ENCODE measurements at places on chromosomes 5 and 9.

GRCh38 chr5:20656262-20656661 lies 668.3 kb upstream of the CDH18 start:
- DNase-seq, result no peak

DNA sequence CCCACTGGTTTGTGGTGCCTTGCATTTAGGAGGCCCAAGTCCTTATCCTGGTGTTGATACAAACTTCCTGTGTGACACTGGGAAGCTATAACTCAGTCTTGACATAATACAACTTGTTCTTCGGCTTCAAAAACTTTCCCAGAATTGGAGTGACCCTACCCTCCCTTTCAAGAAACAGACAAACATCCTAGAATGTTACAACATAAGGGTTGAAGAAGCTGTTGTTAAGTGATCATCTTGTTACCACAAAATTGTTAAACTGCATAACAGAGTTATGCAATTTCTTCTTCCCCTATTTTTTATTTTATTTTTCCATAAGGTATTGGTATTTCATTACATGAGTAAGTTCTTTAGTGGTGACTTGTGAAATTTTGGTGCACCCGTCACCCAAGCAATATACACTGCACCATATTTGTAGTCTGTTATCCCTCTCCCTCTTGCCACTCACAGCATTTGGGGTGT lies 21.3 kb downstream of the TLR4 start:
- no peak for DNase-seq

- DNase-seq, result no peak
Measured at GRCh38 chr5:146336197-146336596, 2.4 kb upstream of the POU4F3 start.

DNA sequence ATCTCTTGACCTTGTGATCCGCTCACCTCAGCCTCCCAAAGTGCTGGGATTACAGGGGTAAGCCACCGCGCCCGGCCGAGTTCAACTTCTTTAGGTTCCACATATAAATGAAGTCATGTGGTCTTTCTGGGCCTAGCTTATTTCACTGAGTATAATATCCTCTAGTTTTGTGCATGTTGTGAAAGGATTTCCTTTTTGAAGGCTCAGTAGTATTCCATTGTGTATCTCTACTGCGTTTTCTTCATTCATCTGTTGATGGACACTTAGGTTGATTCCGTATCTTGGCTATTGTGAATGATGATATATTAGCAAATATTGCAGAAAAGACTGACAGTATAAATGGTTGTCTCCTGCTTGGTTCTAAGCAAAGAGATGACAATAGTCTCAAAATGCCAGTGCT lies 20.1 kb downstream of the ODF2 start:
- no peak for DNase-seq

DNA sequence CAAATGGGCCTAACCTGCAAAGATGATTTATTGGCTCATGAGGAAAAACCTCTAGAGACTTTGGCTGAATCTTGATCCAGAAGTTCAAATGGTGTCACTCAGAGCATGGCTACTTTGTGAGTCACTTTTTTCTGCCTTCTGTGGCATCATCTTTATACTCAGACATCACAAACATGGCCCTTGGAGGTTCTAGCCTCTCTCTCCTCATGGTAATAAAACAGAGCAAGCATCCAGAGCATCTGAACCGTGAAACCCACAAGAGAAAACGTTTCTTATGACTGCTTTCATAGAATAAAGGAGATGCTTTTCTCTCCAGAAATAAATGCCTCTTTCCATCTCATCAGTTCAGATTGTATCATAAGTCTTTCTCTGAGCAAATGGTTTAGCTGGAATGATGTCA lies 780.3 kb downstream of the KCTD16 start:
- DNase-seq, result no peak

DNA sequence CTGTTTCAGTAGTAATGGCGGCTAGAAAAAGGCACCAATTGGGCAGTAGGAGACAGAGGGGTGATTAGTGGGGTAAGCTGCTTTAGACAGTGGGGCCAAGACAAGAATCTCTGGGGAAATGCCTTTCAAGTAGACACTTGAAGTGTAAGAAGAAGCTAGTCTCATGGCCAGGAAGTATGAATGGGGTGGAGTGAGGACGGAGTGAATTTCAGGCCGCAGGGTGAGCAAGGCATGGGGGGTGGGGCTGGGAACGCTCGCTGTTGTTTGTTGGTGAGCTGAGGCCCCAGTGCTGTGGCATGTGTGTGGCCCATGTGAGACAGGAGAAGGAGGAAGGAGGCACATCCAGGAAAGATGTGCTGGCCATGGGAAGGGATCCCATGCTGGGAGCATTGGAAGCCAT lies 149.2 kb upstream of the NFIL3 start:
- DNase-seq, result no peak

- no peak for DNase-seq
Measured at GRCh38 chr5:179436321-179437122, 91.3 kb upstream of the ADAMTS2 start.

- DNase-seq, result no peak
Measured at GRCh38 chr9:80899208-80899607, 790.1 kb downstream of the TLE1 start.

DNA sequence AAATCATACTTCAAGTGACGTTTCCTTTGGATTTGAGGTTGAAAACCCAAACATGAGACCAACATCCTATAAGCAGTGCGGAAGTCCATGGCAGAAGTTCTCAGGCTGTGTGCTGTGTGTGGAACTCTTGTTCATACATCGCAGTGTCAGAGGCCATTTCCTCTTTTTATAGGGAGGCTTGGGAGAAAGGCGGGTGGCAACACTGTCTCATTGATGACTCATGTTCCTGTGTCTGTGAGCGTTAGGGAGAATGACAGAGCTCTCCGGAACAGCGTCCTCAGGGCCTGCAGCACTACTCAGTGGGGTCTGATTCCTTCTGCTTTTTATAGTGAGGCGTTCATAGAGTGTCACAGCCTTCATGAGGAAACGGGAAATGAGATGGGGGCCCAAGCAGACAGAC lies 98.8 kb upstream of the BASP1 start:
- no peak for DNase-seq

DNA sequence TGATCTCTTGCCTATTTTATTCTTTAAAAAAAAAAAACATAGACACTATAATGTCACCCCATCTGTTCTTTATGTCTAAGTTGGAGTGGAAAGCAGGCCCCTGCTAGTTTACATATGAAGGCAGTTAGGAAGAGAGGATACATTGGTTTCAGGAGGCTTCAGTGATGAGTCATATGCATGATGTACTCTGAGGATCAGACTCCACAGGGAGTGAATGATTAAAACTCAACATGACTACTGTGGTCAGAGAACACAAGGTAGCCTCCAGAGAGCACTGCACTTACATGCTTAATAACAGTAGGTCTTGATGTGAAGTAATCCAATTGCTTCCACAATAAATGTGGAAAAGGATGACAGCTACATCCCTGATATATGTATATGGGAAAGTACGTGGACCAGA lies 22.7 kb upstream of the FSTL4 start:
- DNase-seq, result no peak

DNA sequence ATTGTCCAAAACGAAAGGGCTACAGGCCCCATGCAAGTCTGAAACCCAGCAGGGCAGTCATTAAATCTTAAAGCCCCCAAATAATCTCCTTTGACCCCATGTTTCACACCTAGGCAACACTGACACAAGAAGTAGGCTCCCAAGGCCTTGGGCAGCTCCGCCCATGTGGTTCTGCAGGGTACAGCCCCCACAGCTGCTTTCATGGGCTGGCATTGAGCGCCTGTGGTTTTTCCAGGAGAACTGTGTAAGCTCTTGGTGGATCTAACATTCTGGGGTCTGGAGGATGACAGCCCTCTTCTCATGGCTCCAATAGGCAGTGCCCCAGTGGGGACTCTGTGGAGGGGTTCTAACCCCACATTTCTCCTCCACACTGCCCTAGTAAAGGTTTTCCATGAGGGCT lies 623.5 kb downstream of the PRR16 start:
- no peak for DNase-seq

DNA sequence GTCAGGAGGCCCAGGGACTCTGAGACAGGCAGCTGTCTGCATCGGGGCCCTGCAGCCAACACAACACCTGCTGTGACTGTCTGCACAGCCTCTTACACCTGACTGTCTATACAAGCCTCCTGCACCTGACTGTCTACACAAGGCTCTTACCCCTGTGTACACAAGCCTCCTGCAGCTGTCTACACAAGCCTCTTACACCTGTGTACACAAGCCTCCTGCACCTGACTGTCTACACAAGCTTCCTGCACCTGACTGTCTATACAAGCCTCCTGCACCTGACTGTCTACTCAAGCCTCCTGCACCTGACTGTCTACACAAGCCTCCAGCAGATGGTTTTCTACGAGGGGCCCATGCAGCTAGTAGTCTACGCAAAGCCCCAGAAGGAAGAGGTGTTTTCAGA lies 18.6 kb downstream of the IRX2 start:
- no peak for DNase-seq

- DNase-seq, result no peak
Measured at GRCh38 chr5:109580225-109580624, 109.5 kb upstream of the MAN2A1 start.

DNA sequence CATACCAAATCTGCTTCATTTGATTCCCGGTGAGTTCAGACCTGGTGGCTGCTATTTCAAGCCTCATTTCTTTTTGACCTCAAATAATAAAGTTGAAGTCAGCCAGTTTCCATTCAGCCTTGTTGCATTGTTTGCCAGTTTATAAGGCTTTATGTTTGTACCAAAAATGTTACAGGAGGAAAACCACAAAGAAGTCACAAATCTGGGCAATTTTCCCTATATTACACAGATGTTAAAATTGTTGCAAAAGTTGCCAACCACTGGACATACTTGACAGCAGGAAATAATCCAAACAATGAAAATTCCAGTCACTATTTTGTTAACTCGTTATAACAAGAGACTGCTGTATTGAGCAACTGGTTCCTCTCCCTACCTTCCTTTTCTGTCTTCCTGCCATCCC lies 1325.0 kb upstream of the DMAC1 start:
- DNase-seq, result no peak

DNA sequence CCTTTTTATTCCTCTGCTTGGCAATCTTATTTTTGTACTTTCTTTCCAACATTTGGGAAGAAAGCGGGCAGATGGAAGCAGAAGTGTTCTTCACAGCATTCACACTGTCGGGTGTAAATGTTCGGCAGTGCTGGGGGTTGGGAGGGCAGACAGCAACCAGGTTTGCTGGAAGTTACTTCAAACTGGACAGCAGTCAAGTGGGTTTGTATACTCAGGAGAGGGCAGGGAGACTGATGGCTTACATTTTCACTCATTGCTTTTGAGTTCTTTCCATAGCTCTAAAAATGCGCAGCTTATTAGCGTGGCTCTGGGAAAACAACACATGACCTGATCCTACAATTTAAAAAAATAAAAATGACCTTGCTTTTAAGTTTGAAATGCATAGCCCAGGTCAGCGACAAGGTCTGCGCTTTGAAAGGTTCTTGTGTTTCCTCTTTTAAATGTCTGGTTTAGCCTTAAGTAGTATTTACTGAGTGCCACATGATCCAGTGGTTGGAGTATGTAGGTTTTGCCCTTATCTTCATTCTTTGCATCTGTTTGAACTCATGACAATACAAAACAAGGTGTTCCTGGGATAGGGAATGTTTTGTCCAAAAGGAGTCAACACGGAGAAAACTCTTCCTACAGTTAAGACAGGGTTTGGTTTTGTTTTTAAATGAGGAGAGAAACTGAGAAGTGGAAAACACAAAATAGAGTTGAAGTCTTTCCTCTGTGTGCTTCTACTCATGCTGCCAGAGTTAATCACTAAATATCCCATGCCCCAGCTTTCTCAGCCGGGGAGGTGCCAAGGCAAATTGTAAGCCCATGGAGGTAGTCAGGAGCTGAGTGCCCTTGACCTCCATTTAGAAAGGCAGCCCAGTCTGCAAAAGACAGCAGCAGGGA lies 132.7 kb upstream of the DMRT1 start:
- DNase-seq, result peak; percentile 22

DNA sequence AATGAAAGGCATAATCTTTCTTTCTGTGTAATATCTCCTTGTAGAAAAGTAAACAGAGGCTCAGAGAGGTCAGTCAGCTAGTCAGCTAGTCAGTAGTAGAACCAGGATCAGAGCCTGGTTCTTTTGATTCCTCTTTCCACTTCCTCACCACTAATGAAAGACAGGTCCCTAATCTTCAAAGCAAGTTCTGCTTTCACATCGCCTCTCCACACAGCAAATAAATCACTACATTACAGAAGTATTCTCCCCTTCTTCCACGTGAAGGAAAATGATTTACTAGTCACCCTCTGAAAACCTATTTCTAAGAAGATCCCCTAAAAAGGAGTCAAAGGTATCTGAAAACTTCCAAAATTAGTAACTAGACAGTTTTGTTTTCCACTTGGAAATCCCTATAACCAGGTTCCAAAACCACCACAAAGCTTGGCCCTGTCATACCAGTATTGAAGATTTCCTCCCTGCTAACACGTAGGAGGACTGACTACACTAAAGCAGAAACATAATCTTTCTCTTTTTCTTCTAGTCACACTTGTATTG lies 140.5 kb upstream of the TARS1 start:
- DNase-seq, result no peak

DNA sequence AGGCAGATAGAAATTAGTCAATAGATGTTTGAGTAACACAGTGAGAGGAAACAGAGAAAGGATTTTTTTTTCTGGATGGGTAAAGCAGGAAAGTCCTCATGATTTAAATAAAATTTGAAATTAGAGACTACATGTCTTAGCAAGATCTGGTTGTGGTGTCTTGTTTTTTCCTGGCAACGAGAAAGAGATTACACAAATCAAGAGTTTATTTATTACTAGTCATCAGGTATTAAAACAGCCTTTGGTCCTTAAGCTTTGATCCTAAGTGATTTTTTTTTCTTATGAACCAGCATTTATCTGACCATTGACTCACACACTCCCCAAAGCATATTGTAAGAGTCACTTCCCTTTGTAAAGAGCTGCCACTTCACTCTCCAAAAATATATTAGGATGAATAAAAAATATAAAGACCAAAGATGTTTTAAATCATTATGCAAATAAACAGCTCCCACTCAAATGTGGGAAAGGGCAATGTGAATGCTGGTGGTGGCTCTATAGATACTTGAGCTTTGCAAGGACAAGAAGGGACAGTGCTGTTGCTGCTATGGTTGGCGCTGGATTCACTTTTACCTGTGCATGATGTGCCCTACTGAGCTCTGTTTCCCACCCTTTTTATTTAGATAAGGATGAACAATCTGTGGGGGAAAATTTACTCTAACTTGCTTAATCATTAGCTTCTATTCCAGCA lies 1726.5 kb downstream of the MAT2B start:
- no peak for DNase-seq

GRCh38 chr5:171675511-171675910 lies 110.1 kb upstream of the SMIM23 start:
- DNase-seq, result no peak

- DNase-seq, result no peak
Measured at GRCh38 chr5:14401639-14402038, 180.0 kb upstream of the OTULINL start.

GRCh38 chr5:99176186-99176585 lies 247.4 kb upstream of the CHD1 start:
- no peak for DNase-seq

Measured in NCI-H510A treated with DMSO at 0.1 percent for 48 hours (cell line).